ENCODE measurements at places on chromosomes 16 and 17.

DNA sequence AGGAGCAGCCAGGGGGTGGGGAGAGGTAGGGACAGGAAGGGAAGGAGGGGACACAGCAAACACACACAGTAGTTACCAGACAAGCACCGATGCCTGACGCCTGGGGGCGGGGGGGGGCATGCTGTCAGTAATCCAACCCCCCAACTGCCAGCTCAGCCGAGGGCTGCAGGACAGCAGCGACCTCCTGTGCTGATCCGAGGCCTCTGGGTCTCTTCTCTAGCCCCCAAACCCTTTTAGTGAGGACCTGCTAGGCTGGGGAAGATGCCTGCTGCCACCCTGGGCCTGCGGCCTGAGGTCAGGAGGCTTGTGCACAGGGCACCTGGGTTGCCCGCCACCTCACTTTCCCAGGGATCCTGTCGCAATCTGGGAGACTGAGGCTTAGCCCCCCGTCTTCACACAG lies 11.6 kb downstream of the FLOT2 start:
- no peak for DNase-seq

DNA sequence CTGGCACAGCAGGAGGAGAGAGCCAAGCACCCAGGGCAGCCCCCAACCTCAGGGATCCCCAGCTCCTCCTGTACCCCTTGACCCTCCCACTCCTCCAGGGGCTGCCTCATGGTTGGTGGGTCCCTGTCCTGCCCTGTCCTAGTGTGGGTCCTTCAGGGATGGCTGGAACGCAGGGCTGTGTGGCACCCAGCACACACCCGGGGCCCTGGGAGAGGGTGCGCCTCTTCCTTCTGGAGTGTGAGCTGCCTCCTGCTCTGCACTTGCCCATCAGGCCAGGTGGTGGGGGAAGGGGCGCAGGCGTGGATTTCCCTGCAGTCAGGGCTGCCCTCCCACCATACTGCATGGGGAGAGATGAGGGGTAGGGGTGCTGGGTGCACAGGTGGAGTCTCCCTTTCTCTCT lies 42.6 kb downstream of the SOCS1 start:
- DNase-seq: no peak

GRCh38 chr17:62704381-62704971 lies 77.0 kb downstream of the MRC2 start:
- peak; percentile 67 for DNase-seq

DNA sequence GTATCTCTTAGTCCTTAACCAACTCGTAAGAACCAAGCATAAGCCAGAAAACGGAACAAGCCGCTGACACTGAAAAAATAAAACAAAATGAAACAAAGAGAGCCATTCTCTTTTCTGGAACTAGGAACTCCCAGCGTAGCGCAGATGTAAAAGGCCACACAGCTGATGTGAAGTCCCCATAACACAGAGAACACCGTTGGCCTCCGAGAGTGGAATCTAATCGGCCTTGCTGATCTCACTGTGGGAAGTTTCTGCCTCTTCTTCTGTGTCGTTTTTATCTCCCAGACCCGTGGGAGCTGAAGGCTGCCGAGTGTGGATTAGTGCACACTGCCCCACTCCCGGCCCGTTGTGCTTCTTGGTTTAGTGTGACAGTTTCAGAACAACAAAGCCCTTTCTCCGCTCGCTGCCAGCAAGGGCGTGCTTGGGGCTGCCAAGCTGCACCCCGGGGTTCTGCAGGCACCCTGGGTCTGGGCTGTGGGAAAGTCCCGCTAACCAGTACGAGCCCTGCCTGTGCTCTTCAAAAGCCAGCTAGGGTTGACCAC lies 21.7 kb downstream of the TTYH2 start:
- DNase-seq: no peak

- DNase-seq: no peak
Observed at GRCh38 chr17:36048066-36048465, 16.0 kb upstream of the CCL18 start.

GRCh38 chr16:50668368-50669008 lies 12.6 kb downstream of the SNX20 start:
- no peak for DNase-seq

GRCh38 chr17:13490427-13490826 lies 111.3 kb downstream of the HS3ST3A1 start:
- no peak for DNase-seq

GRCh38 chr17:50153650-50154575 lies 3.4 kb upstream of the PPP1R9B start:
- DNase-seq: no peak

GRCh38 chr17:37131669-37132611 lies 183.2 kb downstream of the AATF start:
- no peak for DNase-seq

GRCh38 chr16:72021043-72021442 lies 12.5 kb downstream of the DHODH start:
- DNase-seq: no peak
